ENCODE measurements at places on chromosomes 16 and 17. TPM values are rescaled to one million over a fixed set of nuclear protein-coding genes. Genes with fewer than 3 reads are reported as not detected.

DNA sequence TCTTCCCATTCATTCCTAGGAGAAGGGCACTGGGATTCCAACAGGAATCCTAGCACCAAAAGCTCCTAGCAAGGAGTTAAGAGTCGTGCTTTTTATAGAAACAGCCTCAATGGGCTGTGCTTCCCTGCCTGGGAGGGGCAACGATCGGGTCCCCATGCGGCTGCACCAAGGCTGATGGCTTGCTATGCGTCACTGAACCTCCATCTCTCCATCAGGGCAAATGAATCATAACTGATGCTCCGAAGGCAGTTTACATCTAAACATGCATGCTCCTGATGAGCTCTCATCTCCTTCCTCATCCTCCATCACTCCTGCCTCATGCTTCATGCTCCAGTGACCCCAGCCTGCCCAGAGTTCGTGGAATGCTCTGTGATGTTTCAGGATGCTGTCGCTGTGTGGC is 270.5 kb downstream of the FOXL1 start:
- DNase-seq: no peak

Gene GLIS2
- 4.1 TPM for total RNA-seq

DNA sequence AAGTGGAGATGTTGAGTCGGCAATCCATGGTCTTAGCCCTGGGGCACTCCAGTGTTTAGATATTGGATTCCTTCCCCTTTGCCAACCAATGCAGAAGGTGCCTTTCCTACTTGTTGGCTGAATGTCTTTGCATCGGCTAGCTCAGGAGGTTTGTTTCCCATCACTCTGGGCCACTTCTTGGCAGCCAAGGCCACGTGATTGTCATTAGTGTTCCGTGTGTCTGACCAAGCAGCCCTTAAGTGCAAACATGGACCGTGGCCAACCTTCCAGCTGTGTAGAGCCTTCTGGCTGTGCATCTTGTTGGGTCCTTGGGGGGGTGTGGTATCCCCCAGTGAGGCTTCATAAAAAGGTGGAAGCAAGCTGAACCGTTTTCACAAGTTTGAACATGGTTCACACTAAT is 66.0 kb downstream of the GNAO1 start:
- DNase-seq: peak; percentile 63

Gene TEX19
- total RNA-seq: not detected

Gene P3H4
- 8.5 TPM for total RNA-seq

DNA sequence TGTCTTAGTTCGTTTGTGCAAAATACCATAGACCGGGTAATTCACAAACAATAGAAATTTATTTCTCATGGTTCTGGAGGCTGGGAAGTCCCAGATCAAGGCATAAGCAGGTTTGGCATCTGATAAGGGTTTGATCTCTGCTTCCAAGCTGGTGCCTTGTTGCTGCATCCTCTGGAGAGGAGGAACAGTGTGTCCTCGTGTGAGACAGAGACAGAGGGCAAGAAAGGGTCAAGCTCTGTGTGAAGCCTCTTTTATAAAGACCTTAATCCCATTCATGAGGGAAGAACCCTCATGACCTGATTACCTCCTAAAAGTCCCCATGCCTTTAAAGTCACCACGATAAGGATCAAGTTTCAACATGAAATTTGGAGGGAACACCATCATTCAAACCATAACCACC is 55.8 kb upstream of the TANC2 start:
- no peak for DNase-seq

Gene BLMH
- total RNA-seq: 33.7 TPM

Gene DPEP3
- not detected for total RNA-seq

DNA sequence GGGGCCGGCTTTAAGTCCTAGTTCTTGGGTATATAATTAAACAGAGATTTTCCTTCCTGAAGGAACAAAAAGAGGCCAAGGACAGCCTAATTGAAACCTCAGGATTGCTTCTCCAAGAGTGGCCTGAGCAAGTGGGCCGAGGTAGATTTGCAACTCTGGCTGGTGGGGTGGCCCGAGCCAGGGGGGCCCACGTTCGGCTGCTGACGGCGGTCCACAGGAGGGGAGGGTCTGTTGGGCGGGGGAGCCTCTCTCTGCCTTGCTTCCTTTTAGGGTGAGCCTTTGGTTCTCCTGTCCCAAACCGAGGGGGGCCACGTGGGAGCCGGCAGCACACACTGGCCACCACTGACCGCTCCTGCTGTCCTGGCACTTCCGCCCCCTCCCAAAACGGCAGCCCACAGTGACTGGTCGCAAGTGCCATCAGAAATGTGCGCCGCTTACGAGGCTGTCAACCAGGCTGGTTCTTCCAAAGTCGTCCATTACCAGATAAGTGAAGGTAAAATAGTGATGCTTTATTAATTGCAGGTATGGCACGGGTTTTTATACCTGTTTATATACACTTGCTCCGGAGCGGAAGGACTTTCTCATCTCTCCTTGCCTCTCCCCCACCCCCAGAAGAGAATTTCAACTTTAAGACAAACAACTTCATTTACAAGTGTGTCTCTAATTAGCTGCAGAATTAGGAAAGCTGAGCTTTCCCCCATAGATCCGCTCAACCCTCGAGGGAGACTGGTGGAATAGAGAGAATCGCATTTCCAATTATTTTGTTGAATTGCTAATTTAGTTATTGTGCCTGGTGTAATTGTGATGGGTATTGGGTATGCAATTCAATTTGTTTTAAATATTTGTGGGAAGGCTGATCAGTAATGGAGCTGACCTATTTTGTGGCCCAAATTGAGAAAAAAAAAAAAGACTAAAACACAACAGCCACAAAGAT is 117.8 kb downstream of the AATF start:
- DNase-seq: no peak

Gene PAQR4
- 42.3 TPM for total RNA-seq

- DNase-seq: no peak
Measured at GRCh38 chr17:48129981-48130380, 22.4 kb downstream of the SNX11 start.

DNA sequence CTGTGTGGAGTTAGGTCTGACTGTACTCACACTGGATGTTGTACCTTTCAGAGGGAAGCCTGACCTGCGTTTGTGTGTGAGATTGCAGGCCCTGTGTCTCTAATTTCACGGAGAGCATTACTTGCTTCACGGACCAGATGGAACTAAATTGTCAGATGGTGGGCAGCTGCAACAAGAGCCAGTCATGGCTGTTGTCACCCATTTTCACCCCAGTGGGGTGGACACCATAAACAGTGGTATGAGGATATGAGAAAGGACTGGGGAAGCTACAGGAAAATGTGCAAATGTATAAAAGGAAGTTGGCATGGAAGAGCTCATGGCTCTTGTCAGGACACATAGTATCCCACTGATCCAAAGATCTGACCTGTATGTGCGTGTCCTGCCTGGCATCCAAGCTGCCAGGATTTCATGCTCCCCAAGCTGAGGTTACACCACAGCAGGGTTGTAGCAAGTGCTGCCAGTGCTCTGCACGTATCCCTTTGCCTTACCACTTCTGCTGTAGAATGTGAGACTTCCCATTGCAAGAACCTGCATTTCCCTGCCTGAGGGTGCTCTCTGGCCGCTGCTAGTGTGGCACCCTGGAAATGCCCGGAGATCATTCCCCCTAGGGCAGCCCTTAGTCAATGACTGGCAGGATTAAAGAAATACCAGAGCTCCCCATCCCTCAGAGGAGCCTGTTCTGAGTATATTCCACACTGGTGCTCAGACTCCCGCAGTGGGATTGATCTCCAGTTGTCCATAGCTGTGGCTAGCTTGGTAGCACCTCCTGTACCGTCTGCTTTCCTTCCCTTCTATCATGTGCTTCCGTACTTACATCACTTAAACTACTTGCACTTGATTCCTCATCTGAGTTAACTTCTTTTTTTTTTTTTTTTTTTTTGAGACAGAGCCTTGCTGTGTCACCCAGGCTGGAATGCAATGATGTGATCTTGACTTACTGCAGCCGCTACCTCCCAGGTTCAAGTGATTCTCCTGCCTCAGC is 70.4 kb upstream of the TANC2 start:
- DNase-seq: no peak

- DNase-seq: no peak
Measured at GRCh38 chr17:325270-326009, 27.2 kb downstream of the RPH3AL start.

DNA sequence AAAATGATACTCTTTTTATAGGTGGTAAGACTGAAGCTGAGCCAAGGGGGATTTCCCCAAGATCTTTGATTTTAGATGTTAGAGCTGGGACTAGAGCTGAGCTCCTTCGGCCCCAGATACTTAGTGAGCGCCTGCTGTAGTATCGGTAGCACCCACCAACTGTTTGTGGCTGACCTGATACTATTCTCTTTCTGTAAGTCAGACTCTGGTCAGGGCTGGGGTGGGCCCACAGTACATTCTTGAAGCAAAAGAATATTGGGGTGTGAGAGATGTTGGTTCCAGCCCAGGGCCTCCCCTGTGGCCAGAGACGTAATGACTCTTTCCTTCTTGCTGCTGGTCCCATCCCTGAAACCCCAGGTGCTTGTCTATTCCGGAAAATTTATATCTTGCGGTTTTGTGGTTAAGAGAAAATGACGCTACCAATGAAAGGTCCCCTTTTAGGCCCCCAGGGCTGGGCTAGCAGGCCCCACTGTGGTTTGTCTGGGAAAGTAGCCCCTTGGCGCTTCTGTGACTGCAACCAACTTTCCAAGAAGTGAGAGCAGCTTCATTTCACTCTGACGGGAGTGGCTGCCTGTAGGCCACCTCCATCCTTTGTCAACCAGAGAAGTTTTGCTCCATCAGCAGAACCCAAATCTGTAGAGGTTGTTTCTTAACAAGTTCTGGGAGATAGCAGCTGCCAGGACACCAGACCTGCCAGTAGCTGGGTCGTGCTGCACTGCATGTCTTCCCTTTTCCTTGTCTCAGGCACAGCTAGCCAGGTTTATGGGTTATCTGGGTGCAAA is 86.4 kb upstream of the LGALS9 start:
- DNase-seq: no peak

GRCh38 chr16:74078511-74079231 is 217.9 kb upstream of the PSMD7 start:
- no peak for DNase-seq

Gene CACNG5
- 0.19 TPM for total RNA-seq

- DNase-seq: no peak
Measured at GRCh38 chr17:31786796-31787481, 72.1 kb downstream of the COPRS start.

GRCh38 chr16:4477966-4478365 is 1.8 kb downstream of the HMOX2 start:
- no peak for DNase-seq

Gene HLF
- total RNA-seq: 3.0 TPM

Gene WDR45B
- total RNA-seq: 119 TPM

DNA sequence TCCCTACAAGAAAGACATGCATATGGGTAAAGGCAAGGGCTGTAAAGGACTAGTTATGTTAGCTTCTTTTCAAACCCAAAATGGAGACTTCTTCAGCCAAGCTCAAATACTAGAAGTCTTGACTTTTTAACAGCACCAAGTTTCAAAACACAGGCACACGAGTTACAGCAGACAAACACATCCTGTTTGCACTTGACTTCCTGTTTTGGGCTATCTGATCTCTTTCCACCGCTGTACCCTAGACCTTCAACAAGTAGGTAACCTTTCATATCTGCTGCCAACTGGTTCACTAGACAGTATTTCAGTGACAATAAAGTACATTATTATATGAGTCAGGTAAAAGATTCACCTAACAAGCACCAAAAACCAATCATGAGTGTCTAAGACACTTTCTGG is 12.3 kb downstream of the RFFL start:
- no peak for DNase-seq

Gene HAGHL
- total RNA-seq: 13.0 TPM

Gene DHODH
- total RNA-seq: 4.3 TPM

GRCh38 chr17:62995377-62995885 is 29.4 kb downstream of the TANC2 start:
- no peak for DNase-seq

DNA sequence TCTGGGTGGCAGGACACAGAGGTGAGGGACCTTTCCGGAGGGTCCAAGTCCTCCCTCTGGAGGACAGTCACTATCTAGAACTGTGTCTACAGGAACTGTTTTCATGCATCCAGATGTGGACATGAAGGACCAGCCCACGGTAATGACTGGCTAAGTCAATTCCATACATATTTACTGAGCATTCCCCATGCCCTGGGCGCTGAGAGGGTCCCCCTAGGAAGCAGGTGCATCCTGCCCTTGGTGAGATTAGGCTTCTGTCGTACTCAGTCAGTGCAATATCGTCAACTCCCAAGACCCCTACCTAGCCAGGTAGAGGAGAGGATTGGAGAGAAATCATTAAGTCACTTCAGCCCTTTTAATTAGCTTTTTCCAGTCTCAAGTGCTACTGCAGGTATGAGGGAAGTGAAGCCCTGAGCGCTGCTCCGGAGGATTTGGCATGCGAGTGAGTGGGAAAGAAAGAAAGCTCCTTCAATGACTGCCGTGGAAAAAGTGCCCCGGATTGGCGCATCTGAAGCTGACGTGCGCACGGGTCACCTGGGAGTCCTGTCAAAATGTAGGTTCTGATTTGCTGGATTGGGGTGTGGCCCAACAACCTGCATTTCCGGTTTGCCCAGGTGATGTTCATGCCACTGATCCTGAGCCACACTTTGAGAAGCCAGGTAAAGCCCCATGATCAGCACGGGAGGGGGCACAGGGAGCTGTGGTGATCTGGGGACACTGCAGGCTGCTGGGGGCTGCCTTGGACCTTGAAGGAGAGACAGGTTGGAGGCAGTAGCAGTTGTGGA is 367.4 kb upstream of the TNRC6C start:
- peak; percentile 71 for DNase-seq

- DNase-seq: no peak
Measured at GRCh38 chr17:51537996-51538550, 277.7 kb downstream of the UTP18 start.

Gene CENPN
- 9.3 TPM for total RNA-seq

GRCh38 chr16:82580298-82580890 is 46.4 kb upstream of the CDH13 start:
- DNase-seq: peak; percentile 27

Gene SPNS2
- total RNA-seq: 13.7 TPM

DNA sequence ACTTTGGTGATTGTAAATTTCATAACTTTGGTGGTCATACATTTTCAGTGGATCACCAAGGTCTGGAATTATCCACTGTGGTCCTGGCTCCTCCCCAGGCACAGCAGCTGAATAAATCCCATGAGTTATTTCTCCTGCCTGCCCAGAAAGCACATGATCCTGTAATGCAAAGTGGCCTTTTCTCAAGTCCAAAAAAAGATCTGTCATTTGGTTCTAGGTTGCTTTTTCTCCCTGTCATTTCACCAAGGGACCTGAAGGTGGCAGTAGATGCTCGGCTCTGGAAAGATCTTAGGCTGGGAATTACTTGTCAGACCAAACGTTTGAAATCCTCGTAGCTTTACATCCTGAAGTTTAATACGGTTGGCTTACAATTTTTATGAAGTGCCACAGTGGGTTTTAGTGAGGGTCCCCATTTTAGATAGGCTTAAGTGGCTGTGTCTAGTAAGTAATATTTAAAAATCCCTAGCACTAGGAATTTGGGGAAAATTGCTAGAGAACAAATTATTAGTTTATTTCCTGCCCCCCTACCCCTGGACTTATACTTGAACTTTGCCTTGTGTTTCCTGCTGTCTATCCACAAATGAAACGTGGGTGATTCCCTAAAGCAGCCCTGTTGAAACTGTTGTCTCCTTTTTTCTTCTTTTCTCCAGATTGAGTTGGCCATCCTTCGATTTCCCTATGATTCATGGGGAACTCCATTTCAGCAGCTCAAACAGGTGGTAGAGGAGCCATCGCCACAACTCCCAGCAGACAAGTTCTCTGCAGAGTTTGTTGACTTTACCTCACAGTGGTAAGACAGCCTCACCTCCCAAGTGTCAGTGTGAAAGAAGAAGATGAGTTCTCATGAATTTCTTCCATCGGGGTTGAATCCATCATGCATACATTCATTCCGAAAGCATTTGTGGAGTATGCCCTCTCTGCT is 111.7 kb downstream of the MAP2K6 start:
- DNase-seq: peak; percentile 45

Gene CLDN7
- 919 TPM for total RNA-seq

Gene DNASE1L2
- 2.4 TPM for total RNA-seq

- DNase-seq: no peak
Measured at GRCh38 chr17:69430488-69430887, 16.0 kb downstream of the MAP2K6 start.
